Suppressor macrophage treated with lipopolysaccharide for 4 hours (primary cell): ENCODE measurements at places on chromosomes 1 and 21.

DNA sequence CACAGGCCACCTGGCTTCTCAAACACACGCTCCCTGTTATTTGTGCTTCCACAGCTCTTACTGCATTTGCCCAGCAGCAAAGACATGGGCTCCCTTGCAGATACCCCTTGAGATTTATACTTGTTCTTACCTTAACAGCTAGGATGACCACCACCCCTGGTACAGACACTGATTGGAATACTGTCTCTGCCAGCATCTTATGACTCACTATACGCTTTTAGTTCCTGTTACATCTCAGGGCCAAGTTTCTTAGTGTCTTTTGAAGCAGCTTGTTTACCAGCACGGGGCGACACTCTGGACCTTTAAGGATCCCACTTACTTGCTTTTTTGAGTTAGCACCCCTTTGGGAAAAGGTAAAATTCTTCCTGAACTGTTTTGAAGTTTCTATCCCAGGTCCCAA is 874.8 kb downstream of the KCNT2 start:
- DNase-seq = no peak

DNA sequence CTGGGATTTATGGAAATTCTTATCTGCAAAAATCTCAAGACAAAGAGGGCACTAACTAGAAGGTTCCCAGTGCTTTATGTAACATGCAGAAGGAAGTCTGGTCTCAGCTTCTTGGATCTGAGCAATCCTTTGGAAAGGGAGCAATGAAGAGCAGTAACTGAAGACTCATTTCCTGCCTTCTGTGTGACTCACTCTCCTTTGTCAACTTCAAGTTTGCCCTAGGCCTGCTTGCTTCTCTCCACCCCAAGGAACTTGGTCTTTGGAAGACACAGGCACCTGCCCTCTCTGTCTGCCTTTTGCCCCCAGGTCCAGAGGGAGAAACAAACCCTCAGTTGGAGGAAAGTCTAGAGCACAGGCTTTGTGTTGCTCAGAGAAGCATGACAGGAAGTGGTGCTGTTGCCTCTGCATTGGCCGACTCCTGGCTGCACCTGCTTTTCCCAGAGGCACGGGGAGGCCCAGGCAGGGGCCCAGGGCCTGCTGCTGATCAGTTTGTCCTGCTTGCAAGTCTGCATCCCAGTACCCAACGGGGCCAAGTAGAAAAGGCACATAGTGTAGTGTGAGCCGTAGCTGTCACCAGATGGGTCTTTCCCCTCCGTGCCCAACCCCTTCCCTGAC is 137.2 kb downstream of the DHRS3 start:
- peak; percentile 71 for DNase-seq

DNA sequence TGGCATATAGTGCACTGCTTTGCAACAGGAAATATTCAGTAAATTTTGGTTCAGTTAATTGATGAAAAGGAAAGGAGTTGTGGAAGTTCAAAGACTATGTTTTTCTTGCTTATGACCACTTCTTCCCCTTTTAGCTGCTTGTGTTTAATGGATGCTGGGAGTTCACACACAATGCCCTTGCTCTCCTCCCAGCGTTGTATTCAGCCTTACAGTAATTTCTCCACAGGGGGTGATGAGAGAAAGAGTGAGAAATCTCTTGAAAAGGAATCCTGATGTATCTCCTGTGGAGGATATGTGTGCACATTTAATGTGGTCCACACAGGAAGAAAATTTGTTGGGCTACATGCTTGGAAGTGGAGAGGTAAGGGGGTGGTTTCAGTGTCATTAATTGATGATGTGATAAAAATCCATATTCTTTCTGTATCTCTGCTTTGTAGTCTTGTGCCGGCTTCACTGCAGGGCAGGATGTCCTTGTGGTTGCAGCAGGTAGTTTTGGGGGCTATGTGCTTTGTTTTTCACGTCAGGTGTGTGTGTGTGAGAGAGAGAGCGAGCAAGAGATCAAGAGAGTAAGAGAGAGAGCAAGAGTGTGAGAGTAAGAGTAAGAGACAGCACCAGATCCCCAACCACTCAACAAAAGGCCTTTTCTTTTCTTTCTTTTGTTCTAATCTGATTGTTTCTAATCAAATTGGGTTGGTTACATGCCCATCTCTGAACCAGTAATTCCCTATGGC is 204.4 kb downstream of the RWDD3 start:
- DNase-seq = no peak

DNA sequence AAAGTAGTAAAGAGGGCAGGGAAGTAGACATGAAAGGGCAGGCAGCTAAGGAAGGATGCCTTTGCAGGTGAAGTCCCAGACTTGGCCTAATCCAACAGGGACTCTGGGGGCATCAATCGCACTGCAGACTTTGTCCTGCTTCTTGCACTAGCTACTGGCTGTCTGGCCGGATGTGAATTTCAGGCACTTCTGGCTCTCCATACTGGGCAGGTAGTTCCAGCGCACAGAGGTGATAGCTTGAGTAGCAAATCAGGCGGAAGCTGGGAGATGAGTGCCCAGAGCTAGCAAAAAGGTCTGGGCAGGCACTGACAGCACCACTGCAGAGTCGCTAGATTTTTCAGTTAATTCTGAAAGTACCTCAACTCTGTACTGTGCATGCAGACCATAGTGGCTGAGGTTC is 997 bp downstream of the RSPH1 start:
- no peak for DNase-seq

DNA sequence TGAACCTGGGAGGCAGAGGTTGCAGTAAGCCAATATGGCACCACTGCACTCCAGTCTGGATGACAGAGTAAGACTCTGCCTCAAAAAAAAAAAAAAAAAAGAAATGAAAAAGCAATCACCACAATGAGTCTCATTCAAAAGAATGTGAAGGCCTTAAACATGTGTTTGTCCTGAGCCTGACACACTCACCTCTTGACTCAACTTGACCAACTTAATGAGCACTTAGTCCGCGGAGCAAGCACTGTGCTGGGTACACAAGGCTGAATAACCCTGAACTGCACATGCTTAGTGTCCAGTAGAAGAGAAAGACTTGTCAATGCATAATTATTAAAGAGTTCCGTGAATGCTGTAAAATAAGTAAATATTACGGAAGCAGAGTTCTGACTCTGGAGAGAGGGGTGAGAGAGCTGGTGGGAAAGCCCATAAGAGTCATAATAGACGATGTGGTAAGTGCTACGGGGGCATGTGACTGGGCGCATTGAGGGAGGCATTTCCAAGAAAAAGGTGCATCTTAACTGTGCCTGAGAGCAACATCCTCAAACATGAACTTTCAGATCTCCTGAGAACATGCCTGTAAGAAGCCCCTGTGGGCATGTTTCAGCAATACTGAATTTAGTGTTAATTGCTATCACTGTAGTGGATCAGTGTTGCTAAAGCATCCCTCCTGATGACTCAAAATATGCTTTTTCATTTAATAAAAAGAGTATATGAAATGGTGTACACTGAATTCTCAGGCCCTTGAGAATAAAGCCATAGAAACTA is 27.2 kb downstream of the MCOLN2 start:
- DNase-seq = peak; percentile 42

DNA sequence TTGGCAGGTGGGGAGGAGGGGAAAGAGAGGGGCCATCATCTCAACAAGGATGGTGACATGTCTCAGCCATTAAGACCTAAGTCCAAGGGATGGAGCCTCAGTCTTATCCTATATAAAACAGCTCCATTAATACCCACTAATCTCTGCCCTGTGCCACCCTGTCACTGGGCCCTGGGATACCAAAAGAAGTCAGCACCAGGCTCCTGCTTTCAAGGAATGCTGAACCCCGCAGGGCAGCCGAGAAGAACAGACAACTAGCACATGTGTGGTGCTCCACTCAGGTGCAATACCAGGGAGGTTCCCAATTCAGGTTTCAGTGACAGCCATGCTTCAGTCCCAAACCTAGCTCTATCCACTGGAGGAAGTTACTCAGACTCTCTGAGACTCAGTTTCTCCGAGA is 128.4 kb downstream of the GRIK3 start:
- no peak for DNase-seq

DNA sequence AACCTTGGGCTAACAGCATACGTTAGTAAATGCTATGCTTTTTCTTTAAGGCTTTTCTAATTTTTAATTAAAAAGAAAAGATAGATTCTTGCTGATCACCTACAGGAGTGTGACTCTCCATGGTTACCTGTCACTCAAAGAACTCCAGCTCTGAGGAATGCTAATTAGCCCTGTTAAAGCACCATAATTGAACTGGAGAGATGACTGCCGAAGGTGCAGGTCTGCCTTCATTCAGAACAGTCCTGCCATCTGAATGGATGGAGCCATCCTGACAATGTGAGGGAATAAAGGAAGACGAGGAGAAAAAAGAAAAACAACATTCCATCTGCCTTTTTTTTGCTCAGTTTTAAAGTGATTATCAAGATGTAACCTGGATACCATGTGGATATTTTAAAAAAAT is 94.6 kb downstream of the ATP6V1G3 start:
- DNase-seq = no peak

DNA sequence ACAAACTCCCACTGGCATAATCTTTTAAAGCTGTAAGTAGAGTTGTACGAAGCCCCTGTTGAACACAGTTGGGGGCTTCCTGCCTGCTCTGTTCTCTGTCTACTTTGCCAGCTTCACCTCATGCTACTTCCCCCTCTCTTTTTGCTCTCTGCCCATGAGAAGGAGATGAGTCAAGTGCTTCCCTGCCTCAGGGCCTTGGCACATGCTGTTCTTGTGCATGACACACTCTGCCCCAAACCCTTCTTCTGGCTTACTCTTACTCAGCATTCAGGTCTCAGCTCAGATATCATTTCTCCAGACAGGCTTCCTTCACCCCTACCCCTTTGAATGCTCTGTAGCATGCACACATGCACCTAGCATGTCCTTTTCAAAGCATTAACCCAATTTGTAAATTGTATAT is 208.8 kb downstream of the FOXD2 start:
- no peak for DNase-seq

GRCh38 chr1:51644533-51645197 is 27.8 kb downstream of the OSBPL9 start:
- DNase-seq = peak; percentile 14

DNA sequence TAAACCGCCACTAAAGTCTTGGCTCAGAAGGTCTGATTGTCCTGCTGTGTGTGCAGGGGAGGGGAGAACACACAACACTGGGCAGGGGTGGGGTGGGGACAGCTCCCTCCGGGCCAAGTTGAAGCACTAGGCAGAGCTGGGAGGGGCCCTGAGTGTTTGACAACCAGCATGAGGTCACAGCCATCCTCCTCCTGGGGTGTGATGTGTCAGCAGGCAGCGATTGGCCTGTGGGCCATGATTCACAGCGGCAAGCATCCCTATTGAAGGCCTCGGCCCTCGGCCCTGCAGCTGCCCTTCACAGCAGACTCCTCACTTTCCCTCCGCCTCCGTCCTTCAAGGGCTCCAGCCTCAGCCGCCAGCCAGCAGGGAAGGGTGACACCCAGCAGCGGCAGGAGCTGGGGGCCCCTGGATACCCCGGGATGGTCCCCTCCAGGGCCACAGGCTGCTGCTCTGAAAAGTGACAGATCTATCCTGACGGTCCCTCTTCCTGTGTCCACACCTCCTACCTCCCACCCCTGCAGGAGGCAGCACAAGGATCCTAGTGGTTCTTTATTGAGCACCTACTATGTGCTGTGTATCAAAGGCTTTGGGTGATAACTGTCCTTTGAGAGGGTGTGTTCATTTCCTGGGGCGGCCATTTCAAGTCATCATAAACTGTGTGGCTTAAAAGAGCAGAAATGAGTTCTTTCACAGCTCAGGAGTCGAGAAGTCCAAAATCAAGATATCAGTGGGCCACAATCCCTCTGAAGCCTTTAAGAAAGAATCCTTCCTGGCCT is 66.0 kb upstream of the SLC25A33 start:
- peak; percentile 10 for DNase-seq
